Stimulated activated CD8-positive, alpha-beta memory T cell treated with anti-CD3 and anti-CD28 coated beads, Interleukin-15, amount 100 ng/mL, for 4 hours (primary cell): ENCODE measurements at places on chromosomes 5 and 9.
A peak's percentile ranks its signal among the peaks of the same experiment; 100 is the strongest.

DNA sequence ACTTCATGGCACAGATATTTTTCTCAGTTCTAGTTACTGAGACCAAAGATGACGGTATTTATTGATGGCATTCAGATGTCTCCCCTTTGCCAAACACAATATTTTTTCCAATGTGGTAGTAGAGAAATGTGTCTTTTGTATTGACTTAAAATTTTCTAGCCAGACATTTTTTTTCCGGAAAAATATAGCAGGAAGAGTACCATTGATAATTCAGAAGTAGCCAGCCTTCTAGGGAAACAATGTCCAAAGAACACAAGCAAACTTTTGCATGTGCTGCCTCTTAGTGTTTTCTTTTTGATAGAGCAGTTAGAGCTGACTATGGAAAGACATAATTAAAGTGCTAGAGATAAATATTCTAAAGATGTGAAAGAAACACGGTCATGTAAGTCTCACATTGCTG, 231.4 kb downstream of the MARCHF11 start:
- DNase-seq, result no peak

DNA sequence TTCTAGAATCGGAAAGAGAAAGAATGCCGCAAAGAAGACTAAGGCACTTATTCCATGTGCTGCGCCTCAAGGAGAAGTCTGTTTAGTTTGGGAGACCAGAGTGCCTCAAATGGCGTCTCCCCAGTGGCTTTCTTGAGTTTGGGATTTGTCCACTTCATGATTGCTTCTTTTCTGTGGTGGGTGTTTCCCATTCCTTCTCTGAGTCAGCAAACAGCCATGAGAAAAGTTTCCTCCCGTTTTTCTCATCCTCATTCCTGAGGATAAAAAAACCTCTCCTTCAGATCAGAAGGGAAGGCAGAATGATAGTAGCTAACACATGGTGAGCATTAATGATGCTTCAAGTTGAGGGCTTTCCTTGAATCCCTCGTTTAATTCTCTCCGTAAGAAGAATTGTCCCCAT, 275.9 kb upstream of the WWC1 start:
- DNase-seq, result no peak

DNA sequence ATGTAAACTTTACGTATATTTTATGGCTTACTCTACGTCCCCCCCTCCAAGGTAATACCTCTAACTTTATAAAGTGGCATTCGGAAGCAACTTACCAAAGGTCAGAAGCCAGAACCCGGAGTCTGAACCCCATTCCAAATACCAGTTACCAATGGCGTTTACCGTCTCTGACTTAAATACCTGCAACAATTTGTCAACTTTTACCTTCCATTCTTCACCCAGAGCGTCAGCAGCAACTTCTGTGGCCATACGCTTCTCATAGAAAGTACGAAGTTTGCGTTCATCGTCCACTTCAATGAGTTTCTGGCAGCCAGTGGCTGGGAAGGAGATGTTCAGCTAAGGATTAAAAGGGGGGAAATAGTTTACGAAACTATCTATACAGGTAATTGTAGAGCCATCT, 753 bp downstream of the RPS6 start:
- no peak for DNase-seq

DNA sequence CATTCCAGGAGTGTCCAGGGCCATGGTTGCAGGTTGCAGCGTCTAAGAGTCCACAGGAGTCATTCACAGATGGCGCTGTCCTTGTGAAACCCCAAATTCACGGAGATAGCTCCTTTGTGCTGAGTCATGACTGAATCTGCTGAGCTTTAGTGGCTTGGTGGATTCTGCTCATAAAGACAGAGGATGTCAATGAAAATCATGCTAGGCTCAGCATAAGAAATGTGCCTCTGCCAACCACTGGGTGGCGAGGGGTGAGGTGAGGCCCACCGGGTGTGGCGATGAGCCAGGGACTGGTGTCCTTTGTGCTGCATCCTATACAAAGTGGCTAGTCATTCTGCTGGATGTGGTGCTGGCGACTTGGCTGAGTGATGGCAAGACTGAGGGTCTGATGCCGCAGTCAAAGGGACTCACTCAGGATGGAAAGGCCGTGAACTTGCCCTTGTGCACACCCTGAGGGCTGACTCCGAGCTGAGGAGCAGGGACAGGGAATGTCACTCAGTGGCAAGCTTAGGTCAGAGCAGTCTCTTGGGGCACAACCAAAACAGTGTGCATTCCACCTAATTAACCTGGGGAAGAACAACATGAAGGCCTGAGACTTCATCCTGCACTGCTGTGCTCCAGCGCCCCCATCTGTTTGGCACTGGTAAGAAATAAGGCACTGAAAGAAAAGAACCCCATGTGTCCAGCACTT, 71.5 kb downstream of the DAP start:
- DNase-seq, result no peak

- DNase-seq, result no peak
Measured at GRCh38 chr5:103436656-103437055, 125.9 kb downstream of the NUDT12 start.

GRCh38 chr9:96084331-96084734, 208.8 kb downstream of the ERCC6L2 start:
- no peak for DNase-seq

GRCh38 chr9:7289773-7290172, 509.8 kb downstream of the DMAC1 start:
- DNase-seq, result no peak

- no peak for DNase-seq
Measured at GRCh38 chr5:407051-407450, 35.9 kb upstream of the EXOC3 start.

- DNase-seq, result peak; percentile 41
Measured at GRCh38 chr5:177309351-177310191, 2.1 kb downstream of the MXD3 start.

DNA sequence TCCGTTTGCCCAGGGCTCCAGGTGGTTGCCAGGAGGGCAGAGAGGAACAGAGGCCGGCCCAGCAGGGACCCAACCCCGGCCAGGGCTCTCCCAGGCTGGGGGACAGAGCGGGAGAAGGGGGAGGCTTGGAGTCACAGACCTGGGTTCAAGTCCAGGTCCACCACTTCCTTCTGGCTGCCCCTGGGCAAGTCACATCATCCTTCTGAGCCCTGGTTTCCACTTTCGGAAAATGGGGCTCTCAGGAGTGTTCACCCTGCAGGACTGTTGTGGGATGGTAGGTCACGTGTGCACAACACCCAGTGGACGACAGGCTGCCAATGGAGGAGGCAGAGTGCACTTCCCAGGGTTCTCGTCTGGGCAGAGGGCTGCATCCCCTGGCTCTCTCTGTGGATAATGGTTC, 245.4 kb downstream of the PBX3 start:
- DNase-seq, result no peak

- DNase-seq, result no peak
Measured at GRCh38 chr5:32713770-32714381, 2.8 kb downstream of the NPR3 start.

DNA sequence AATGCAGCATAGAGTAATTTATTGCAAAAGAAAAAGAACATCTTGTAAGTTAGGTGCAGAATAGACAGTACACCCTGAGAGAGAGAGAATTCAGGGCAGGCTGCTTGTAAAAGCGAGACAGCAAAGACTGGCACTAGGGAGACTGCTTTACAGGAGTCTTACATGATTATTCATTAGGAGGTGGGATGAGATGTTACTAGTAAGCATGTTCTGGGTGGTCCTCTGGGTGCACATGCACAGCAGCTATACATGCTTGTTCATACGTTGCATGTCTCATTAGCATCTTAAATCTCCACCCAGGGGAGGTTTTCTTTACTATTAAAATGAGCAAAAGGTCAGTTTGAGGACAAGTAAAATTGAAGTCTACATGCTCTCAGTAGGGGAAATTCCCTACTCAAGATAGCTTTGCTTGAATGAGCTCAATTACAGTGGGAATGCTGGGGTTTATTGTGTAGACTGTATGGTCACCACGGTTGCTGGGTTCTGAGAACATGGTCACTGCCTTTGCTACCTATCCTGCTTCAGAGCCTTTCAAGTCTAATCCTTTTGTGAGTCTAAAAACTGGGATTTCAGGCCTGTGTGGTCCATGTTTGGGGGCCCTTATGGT, 60.6 kb downstream of the RGS7BP start:
- DNase-seq, result no peak

DNA sequence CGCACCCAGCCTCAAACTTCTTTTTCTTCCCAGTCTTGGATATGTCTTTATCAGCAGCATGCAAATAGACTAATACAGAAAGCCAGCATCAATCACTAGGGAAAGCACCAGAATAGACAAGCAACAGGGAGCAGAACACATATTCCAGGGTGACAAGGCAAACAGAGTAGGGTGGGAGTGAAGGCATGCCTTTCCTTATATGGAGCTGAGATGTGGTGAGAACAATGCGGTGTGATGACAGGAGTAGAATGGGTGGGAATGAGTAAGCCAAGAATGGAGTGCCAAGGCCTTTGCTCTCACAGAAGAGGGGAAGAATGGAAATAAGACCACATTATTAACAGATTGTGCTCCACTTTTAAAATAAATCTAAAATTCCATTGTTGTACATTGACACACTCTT, 115.6 kb downstream of the CETN3 start:
- no peak for DNase-seq

DNA sequence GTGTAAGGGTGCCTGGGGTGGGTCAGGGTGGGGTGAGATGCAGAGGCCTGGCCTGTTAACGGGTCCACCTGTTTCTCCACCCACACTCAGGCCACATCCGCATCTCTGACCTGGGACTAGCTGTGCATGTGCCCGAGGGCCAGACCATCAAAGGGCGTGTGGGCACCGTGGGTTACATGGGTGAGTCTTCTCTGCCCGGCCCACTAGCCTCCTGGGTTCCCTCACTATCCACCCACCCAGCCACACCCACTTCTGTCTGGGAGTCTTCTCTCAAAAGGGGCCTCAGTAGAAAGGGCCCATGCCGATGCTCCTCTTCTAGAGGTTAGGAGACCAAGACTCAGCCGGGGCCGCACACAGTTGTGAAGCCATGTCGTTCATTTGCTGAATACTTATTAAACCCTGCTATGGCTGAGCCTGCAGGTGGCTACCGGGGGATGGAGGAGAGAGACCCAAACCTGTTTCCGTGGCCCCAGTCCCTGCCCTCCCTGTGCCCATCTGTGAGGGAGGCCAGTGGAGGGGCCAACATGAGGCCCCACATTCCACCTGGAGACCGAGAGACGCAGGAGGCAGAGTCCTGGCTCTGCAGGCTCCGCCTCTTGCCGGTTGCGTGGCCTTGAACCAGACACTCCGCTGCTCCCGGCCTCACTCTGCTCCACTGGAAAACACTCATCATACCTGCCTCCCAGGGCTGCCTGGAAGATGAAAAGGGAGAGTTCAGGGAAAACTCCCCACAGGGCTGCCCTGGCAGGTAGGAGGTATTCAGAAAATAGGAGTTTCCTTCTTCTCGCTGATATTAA, 8.7 kb downstream of the GRK6 start:
- DNase-seq, result no peak

DNA sequence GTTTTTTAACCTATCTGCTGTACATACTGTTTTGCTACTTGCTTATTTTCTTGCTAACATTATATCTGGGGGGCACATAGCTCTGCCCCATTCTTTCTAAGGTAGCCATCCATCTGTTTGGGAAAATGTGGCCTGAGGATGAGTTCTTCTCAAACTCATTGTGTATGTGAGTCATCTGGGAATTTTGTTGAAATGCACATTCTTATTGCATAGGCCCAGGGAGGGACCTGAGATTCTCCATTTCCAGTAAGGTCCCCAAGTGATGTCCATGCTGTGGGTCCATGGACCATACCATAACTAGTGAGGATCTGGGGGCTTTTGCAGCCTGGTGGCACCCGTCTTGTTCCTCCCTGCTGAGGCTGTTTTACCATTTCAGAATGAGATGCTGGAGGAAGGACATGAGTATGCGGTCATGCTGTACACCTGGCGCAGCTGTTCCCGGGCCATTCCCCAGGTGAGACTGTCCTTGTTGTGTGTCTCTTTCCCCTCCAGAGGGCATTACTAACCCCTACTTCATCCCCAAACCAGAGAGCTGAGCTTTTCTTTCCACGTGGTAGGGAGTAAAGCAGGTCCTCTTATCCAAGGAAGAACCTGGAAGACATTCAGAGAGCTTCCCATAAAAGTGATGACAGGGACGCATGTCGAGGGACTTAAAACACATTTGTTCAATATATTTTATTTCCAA, 28.6 kb downstream of the CYFIP2 start:
- DNase-seq, result no peak

GRCh38 chr5:157267761-157268480, 2.0 kb downstream of the CYFIP2 start:
- DNase-seq, result no peak

- no peak for DNase-seq
Measured at GRCh38 chr9:83456226-83456625, 82.0 kb downstream of the FRMD3 start.

- no peak for DNase-seq
Measured at GRCh38 chr5:177434437-177434836, 8.0 kb downstream of the GRK6 start.

DNA sequence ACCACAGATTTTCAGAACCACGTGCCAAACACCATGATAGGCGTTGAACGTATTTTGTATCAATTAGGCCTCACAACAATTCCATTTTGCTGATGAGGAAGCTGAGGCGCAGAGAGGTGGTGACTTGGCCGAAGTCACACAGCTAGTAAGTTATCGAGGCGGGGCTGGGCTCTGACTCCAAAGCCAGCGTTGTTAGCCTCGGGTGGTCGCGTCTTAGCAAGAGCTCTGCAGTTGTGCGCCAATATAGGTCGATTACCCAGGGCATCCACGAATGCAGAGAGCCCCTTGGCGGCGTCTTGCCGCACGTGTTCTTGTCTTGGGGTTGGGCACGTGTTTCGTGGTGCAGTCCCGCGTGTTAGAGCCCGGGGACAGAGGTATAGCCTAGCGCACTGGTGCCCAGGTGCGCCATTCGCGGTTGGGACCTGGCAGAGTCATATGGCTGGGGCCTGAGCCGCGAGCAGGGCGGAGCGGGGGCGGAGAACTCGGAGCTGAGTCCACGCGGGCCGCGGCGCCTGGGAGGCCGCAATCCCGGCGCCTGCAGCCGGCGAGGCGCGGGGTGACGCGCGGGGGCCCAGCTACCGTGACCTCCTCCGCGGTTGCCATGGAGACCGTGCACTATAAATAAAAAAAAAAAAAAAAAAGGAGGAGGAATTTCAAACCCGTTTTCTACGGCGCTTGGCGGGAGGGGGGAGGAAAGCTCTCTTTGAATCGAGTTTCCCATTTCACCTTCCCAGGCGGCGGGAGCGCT, 62.3 kb downstream of the CXXC5 start:
- DNase-seq, result peak; percentile 52

GRCh38 chr9:96061293-96061987, 185.9 kb downstream of the ERCC6L2 start:
- DNase-seq, result peak; percentile 13

- DNase-seq, result no peak
Measured at GRCh38 chr9:107488375-107489143, 1.0 kb downstream of the KLF4 start.
